Right ventricle myocardium superior (tissue), 1 donor: ENCODE measurements at places on chromosomes 7 and 10. TPM values are rescaled to one million over a fixed set of nuclear protein-coding genes. Genes with fewer than 3 reads are reported as not detected.

The IDI2 gene
- 0.16 TPM for total RNA-seq

The LRMDA gene
- total RNA-seq: 26.3 TPM

The ARHGEF5 gene
- 1.6 TPM for total RNA-seq

The EGR2 gene
- 0.19 TPM for total RNA-seq

The INSYN2A gene
- total RNA-seq: 0.05 TPM
